ENCODE measurements at places on chromosomes 5 and 9. TPM values are rescaled to one million over a fixed set of nuclear protein-coding genes. Genes with fewer than 3 reads are reported as not detected.
A peak's percentile ranks its signal among the peaks of the same experiment; 100 is the strongest.

DNA sequence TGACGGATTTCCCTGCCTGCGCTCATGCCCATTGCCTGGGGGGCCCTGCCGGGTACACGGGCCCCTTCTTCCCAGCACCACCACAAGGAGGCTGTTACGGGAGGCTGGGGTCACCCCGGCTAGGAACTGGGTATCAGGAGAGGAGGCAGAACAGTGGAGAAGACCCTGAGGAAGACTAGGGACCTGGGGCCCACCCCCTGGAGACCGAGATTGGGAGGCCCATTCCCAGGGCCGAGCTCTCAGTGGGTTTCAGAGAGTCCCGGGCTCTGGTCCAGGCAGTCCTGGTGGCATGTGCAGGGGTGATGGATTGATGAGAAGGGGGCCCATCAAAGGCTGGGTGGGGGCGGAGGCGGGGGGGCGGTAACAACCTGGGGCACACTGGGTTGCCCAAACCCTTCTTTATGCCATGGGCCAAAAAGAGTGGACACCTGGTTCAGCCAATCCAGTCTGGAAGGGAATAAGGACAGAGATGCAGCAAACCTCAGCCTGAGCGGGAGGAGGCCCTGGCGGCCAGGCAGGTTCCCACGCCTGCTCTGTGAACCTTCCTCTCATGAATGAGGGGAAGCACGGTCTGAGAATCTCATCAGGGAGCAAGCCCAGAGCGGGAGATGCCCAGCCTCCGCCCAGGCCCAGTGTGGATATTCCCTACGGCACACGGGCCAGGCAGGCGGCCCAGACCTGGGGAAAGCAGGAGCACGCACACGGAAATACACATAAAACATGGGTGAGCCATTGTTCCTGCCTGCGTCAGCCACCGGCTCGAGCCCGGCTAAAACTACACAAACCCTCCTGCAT, 785 bp upstream of the P4HA2 start:
- no peak for DNase-seq

GRCh38 chr5:113039934-113040285, 63.3 kb downstream of the DCP2 start:
- no peak for DNase-seq

DNA sequence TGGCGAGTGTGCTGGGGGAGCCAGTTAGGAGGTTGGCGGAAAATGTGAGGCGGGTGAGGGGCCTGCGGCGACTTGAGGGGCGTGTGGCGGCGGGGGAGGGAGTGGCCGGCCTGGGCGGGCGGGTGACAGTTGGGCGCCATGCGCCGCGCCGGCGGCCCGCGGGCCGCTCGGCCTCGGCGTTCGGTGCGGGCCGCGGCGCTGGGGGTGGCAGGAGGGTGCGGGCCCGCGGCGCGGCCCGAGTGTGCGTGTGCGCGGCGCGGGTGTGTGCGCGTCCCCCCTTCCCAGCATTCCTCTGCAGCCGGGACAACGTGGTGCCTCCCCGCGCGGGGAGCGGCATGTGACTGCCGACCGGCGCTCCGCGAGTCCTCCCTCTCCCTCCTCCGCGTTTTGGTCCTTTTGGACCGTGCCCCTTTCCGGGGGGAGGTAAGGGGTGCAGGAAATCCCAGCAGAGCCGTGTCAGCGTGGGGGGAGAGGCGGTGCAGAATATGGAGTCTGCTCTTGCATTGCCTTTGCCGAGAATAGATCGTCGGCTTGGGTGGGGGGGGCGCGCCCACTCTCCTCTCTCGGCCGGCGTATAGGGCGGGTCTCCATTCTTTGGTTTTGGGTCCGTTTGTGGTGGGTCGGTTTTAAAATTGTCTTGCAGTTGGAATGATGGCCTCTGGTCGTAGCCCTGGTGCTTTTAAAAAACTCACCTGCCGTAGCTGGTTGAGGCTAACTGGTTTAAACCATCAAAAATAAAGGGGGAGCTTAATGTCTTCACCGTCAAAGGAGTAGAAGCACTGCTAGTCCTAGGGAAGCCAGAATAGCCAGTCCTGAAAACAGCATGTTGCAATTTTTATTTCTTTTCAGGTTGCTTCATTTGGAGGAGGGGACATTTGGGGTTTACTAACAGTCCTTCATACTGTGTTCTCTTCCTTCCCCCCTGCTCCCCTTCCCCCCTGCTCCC, 2.0 kb downstream of the LARP1 start:
- no peak for DNase-seq

- DNase-seq, result no peak
These were observed 56.2 kb downstream of the ARHGEF28 start for GRCh38 chr5:73682176-73682575.

- DNase-seq, result no peak
These were observed 22.3 kb downstream of the RPS23 start for GRCh38 chr5:82255844-82256243.

- DNase-seq, result no peak
These were observed 4.8 kb downstream of the DNAJB5 start for GRCh38 chr9:34994260-34994899.

DNA sequence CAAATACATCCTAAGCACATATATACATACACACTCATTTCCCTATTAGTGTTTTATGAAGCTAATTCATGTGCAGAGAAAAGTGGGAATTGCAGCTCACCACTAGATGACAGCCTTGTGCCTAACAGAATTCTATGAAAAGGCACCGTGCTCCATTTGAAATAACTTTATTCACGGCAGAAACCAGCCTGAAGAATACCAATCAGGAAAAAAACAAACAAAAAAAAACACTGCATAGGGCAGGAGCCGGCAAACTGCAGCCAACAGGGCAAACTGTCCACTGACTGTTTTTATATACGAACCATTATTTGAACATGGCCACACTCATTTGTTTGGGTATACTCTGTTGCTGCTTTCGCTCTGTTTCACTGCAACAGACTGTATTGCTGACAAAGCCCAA, 33.6 kb downstream of the ERMP1 start:
- peak; percentile 37 for DNase-seq

DNA sequence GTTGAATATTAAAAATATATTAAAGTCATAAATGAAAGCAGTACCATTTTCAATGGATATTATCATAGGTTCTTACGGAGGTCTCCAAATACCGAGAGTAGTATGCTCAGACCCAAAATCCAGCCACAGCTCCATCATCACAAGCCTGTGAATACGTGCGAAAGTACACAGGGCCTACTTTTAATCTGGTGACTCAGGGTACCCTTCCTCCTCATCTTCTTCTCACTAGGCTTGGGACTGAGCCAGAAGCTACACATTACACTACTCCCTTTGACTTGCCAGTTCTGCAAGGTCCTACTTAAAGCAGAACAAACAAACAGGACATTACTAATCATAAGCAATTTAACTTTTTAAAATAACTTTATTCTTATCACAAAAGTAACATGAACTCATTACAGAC, 7.6 kb upstream of the RIC1 start:
- no peak for DNase-seq

DNA sequence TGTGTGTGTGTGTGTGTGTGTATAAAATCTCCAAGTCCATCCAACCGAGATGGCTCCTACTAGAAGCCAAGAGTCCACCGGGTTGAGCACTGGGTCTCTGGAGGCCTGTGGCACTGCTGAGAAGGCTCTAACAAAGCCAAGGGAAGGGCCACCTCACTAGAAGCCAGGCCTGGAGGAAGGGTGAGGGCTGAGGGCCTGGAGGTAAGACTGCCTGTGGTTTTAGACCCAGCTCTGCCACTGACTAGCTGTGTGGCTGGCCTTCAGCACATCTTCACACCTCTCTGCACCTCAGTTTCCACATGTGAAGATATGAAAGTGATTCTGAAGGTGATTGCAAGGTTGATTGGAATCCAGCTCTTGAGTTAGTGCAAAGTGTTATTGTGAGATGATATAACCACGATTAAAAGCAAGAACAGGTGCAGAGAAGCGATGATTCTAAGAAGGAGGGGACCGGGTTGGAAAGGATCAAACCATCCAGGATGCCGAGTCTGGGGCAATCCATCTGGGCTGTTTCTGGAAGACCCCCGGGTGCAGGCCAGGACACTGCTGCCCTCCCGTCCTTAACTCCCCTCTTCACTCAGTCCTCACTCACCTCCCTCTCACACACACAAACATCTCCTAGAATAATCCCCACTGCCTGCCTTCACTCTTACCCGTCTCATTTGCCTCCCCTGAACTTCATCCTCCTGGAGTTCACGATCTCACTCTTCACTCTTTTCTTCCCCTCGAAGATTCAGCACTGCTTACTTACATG, 2.3 kb downstream of the IL4 start:
- DNase-seq, result no peak

GRCh38 chr5:141543053-141543452, 54.2 kb downstream of the PCDHGC5 start:
- DNase-seq, result no peak

Gene CENPK
- polyA plus RNA-seq, result 26.1 TPM

Gene SPATA31A3
- polyA plus RNA-seq, result not detected

Gene IL4
- not detected for polyA plus RNA-seq

Gene ACOT12
- 0.94 TPM for polyA plus RNA-seq

All from left renal cortex interstitium (tissue), 4 donors.